ENCODE measurements at places on chromosomes 11 and 22. TPM values are rescaled to one million over a fixed set of nuclear protein-coding genes. Genes with fewer than 3 reads are reported as not detected.

The SCGB2A2 gene
- total RNA-seq, result not detected

The TAF1D gene
- 325 TPM for total RNA-seq

The ZNF214 gene
- total RNA-seq, result not detected

The FAM111B gene
- 28.9 TPM for total RNA-seq

The LRRC74B gene
- not detected for total RNA-seq

The RTN4R gene
- 3.1 TPM for total RNA-seq

The C1QTNF4 gene
- total RNA-seq, result not detected

The CD82 gene
- total RNA-seq, result 243 TPM

The OR52E2 gene
- total RNA-seq, result not detected

The PRODH gene
- total RNA-seq, result 0.56 TPM

The OR8I2 gene
- not detected for total RNA-seq

The CSNK2A3 gene
- 2.2 TPM for total RNA-seq

The SYT7 gene
- not detected for total RNA-seq

All from activated CD4-positive, alpha-beta memory T cell treated with anti-CD3 and anti-CD28 coated beads for 36 hours (primary cell).